ENCODE measurements at places on chromosomes 11 and 22.

- no peak for DNase-seq
Observed at GRCh38 chr11:119843877-119844276, 114.9 kb upstream of the NECTIN1 start.

DNA sequence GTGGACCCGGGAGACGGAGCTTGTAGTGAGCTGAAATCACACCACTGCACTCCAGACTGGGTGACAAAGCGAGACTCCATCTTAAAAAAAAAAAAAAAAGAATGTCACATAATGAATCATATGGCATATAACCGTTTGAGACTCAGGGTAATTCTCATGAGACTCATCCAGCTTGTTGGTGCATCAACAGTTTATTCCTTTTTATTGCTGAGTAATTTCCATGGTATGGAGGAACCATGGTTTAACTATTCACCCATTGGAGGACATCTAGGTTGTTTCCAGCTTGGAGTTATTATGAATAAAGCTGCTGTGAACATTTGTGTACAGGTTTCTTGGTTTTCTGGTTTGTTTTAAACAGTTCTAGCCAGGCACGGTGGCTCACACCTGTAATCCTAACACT is 25.3 kb downstream of the PPARA start:
- DNase-seq, result no peak

GRCh38 chr11:100940111-100940510 is 189.5 kb downstream of the PGR start:
- DNase-seq, result no peak

DNA sequence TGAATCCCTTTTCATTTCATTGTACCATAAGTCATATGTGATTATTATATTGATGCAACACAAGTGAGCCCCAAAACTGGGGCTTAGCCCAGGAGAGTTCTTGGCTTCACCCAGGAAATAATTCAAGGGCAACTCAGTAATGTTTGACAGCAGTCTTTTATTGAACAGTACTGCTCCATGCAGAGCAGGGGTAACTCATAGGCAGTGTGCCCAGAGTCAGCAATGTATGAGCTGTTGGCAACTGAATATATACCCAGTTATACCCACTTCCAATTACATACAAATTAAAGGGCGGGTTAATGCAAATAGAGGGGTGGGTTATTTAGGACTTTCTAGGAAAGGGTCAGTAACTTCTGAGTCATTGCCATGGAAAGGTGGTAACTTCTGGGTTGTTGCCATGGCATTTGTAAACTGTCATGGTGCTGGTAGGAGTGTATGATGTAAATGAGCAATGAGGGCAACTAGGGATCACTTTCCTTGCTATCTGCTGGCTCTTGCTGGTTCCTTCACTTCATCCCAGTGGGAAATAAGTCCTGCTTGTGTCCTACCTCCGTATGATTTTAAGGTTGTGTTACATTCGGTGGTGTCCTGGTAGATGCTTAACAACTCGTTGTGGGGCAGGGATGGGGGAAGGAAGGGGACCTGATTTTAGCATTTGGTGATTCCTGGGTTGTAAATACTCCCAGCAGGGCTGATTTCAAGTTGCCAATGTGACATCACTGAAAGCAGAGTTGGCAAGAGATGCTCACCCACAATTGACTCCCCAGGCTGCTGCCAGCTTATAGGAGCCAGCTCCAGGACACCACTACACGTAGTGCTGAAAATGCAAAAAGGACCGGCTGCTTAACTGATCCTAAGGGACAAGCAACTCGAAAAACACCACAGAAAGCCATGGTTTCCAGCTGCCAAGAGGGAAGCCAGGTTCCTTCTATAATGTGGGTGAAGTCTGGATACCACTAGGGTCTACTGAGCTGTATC is 70.1 kb downstream of the SYT9 start:
- no peak for DNase-seq

DNA sequence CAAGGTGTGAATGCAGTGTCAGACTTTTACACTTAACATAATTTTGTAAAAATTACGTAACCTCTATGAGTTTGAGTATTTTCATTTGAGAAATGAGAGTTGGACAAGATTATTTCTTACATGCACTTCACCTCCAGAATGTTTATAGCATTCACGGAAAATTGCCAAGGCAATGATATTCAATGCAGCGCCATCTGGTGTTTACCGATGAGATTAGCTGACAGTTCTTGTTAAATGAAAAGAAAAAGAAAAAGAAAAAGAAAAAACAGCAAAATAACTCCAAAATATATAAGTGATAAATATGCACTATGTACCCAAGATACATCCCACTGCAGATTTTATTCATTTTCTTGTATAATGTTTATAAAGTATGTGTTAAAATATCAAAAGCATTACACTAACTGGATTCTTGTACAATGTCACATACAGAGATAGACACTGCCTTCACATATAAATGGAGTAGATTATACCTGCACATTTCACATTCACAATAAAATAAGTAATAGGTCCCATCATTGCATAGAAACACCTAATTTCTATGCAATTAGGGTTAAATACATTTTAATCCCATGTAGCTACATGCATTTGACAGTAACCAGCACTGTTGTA is 976.3 kb upstream of the FAT3 start:
- no peak for DNase-seq

DNA sequence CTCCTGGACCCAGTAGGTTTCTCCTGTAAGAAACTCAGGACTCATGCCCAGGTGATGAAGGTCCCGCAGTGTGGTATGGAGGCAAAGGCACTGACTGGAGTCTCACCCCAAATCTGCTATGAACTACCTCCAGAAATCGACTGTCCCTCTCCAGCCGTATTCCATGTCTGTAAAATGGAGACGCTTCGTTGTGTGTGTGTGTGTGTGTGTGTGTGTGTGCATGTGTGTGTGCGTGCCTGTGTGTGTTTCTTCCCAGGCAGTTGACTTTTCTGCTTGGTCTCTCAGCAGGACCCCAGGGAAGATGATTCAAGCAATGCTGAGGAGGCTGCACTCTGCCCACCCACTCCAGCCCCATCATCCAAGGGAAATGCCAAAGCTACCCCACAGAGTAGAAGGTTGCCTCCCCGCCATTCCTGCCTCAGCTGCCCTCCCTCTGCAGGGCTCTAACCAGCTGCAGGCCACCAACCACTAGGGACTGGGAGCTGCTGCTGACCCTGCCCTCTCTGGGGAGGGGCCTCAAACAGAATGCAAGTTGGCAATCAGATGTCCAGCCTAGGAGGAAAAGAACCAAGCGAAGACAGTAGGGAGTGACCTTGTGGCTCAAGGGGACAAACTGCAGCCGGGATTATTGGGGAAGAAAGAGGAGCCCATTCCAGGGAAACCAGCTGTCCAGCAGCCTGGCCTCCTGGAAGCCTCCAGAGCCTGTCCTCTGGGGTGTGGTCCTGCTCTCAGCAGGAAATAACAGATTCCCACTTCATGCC is 56.2 kb downstream of the SLC22A12 start:
- DNase-seq, result no peak

DNA sequence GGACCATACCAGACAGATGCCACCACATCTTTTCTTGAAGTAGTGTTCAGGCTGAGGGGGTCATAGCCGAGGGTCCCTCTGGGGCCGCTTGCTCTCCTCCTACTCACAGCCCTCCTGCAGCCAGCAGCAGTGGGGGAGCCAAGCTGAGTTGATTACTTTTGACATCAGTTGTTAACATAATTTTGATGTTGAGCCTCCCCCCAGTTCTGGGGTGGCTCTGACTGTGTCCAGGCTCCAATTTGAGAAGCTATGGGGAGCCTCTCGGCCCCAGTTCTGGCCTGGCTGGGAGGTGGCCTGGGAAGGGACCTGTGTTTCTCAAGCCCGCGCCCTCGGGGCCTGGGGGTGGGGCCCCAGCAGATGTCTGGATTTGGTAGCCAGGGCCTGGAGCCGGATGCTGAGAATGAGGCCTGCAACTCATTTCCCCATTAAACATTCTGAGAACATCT is 47.9 kb downstream of the KCNQ1OT1 start:
- DNase-seq, result no peak

DNA sequence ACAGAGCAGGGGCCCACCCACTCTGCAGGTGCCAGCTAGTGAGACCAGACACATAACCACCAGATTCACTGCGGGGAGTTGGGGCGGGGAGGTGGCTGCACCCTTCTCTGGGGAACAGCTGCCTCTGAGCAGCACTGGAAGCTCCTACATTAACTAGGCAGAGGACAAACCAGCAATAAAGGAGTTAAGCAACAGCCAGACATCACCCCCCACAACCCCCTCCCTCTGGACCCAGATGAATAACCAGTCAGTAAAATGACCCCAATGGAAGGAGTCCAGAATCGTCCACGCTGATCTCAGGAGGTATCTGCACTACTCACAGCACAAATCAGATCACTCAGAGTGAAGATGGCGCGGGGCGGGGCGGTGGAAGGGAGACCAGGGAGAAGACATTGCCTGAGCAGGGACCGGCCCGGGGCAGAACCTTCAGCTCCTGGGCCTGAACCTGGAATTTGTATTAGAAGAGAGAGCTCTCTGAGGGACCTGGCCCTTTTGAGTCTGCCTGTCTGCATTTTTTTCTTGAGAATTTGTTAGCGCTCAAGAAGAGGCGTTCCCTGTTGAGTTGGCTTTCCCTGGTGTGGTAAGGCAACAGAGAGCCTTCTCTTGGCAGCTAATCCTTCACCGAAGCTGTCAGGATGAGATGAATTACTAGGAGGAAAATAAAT is 125.5 kb upstream of the NCAM1 start:
- no peak for DNase-seq

- no peak for DNase-seq
Observed at GRCh38 chr11:101807531-101807930, 107.3 kb upstream of the CEP126 start.

GRCh38 chr22:27144321-27144720 is 486.9 kb downstream of the MIAT start:
- DNase-seq, result no peak

DNA sequence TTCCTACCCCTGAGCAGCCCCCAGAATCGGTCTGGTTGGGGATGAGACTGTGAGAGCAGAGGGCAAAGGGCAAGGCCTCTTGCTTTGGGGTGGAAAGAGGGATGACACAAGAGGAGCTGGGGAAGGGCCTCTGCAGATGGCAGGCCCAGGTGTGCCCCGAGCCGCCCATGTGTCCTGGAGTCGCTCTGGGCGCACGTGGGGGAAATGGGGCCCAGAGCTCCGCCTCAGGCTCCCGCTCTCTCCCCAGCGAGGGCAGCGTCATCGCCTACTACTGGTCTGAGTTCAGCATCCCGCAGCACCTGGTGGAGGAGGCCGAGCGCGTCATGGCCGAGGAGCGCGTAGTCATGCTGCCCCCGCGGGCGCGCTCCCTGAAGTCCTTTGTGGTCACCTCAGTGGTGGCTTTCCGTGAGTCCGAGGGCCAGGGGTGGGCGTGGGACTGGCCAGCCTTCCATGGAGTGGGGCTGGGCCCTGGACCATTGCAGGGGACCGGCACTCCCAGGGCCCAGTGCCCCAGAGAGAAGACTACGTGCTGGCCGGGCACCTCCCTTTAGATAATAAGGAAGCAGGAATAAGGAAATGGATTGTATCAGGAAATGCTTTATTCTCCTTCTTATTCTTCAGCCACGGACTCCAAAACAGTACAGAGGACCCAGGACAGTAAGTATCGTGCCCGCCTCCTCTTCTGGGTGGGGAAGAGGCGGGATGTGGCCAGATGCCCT is 30.1 kb downstream of the ST14 start:
- no peak for DNase-seq

- no peak for DNase-seq
Observed at GRCh38 chr22:40218723-40219294, 41.1 kb downstream of the TNRC6B start.

- DNase-seq, result no peak
Observed at GRCh38 chr11:130421199-130421585, 7.2 kb downstream of the ADAMTS8 start.

DNA sequence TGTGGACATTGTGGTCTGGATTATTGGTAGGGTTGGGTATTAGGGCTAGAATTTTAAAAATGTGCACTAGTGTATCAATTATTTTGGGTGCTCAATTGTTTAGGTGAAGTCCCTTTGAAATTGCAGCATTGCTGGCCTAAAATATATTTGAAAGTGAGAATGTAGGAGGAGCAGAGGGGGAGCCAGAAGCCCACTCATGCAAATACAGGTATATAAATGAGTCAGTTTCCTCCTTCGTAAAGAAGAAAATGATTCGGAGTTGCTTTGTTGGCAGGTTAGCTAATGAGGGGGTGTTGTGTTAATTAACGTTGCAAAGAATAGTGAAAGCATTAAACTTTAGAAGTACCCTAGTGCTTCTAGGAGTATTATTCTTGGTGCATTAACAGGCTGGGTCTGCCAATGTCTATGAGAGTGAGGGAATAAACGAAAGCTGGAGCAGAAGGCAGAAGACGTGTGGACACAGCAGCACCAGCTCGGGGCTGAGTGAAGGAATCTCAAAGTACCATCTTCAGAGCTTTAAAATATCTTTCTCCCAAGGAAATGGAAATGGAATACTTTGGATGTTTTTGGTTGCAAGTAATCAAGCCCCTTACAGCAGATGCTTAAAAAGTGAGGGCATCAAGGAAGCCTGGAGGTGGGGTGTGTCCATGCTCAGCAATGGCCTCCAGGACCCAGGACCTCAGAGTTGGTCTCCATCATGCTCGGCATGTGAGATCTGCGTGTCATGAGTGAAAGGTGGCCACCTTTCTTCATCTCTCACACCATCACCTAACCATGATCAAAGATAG is 522.9 kb downstream of the NTM start:
- no peak for DNase-seq

DNA sequence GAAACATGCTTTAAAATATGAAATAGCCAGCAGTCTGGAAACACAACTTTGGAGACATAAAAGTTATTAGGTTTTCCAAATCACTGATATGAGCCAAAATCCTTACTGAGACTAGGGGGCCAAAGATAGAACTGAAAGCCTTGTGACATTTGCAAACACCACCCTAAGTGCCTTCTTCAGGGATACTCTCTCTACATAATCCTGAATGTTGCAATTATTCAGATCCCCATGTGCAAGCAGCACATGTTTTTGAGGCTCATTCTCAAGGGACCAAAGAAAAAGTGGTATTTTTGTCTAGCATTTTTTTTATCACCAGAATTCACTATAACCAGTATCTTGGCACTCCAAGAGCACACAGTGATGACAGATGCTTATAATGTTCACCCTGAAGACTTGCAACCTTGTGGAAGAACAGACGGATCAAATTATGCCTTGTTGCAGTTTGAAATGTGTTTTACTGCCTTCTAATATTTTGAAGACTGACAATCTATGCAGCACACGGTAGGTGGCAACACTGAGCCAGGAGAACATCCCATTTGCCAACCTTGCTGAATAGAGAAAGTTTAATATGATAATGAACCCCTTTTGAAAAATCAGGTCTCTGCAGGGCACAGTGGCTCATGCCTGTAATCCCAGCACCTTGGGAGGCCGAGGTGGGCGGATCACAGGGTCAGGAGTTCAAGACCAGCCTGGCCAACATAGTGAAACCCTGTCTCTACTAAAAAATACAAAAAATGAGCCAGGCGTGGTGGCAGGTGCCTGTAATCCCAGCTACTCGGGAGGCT is 78.5 kb downstream of the PLEKHA7 start:
- DNase-seq, result no peak

- no peak for DNase-seq
Observed at GRCh38 chr11:94749369-94749768, 18.8 kb upstream of the AMOTL1 start.

GRCh38 chr11:70186936-70187335 is 16.2 kb upstream of the FADD start:
- no peak for DNase-seq

- DNase-seq, result no peak
Observed at GRCh38 chr11:69152733-69153421, 2.9 kb upstream of the SMIM38 start.

All from effector memory CD4-positive, alpha-beta T cell (primary cell).